ENCODE measurements at places on chromosomes 16 and 17. TPM values are rescaled to one million over a fixed set of nuclear protein-coding genes. Genes with fewer than 3 reads are reported as not detected.

- no peak for DNase-seq
Measured at GRCh38 chr17:33204156-33204555, 88.9 kb downstream of the ASIC2 start.

Gene ZG16B
- not detected for total RNA-seq

DNA sequence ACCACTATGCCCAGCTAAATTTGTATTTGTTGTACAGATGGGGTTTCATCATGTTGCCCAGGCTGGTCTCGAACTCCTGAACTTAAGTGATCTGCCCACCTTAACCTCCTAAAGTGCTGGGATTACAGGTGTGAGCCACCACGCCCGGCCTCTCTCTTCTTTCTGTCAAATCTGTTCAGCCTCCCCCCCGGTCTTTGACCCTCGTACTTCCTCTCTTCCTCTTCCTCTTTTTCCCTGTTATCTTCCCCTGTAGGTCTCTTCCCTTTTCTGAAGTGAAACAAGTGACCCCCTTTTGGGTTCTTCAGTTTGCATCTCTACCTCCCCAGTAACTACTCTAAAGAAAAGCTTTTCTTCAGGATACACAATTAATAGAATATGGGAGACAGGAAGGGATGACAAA lies 31.7 kb upstream of the DHX40 start:
- no peak for DNase-seq

Gene PPM1E
- total RNA-seq, result not detected

Gene GRB7
- total RNA-seq, result 0.85 TPM

Gene KRT20
- total RNA-seq, result 1.8 TPM

GRCh38 chr17:68509141-68510057 lies 2.8 kb upstream of the PRKAR1A start:
- DNase-seq, result no peak

Gene GNGT2
- not detected for total RNA-seq

Gene MTMR4
- total RNA-seq, result 31.7 TPM

Data from thoracic aorta (tissue), 2 donors.